ENCODE measurements at places on chromosomes 3 and 15.

- DNase-seq: no peak
Observed at GRCh38 chr3:3927965-3928364, 128.7 kb downstream of the LRRN1 start.

- no peak for DNase-seq
Observed at GRCh38 chr15:31106495-31107300, 5.2 kb upstream of the TRPM1 start.

- DNase-seq: no peak
Observed at GRCh38 chr3:72150634-72151412, 365.9 kb upstream of the PROK2 start.

- no peak for DNase-seq
Observed at GRCh38 chr15:31292391-31293015, 34.1 kb upstream of the KLF13 start.

GRCh38 chr3:172317481-172317880 is 130.8 kb downstream of the GHSR start:
- no peak for DNase-seq

- DNase-seq: no peak
Observed at GRCh38 chr15:50390554-50391264, 33.5 kb upstream of the USP8 start.

- DNase-seq: peak; percentile 79
Observed at GRCh38 chr3:37996785-37997301, 6.3 kb downstream of the VILL start.

DNA sequence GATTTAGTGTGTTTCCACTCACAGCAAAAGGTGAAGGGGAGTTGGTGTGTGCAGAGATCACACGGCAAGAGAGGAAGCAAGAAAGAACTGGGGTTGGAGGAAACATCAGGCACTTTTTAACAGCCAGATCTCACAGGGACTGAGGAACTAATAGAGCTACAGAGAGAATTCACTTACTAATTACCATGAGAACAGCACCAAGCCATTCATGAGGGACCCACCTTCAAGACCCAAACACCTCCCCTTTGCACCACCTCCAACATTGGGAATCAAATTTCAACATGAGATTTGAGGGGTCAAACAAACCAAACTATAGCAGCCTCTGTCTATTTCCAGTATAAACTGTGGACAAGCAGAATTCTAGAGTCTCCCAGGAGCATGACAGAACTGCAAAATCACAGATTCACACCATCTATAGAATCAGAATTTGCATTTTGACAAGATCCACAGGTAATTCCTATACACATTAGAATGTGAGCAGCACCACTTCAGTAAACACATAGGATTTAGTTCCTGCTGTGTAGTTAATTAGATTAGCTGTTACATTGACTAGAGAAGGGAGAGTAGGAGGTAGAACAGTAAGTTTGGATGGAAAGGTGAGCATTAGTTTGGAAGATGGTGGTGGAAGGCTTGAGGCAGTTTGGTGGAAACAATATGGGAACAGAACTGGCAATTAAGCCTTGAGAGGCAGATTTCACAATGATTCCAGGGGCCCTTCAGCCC is 311.7 kb downstream of the NSUN3 start:
- no peak for DNase-seq
